ENCODE measurements at places on chromosomes 1 and 21.

DNA sequence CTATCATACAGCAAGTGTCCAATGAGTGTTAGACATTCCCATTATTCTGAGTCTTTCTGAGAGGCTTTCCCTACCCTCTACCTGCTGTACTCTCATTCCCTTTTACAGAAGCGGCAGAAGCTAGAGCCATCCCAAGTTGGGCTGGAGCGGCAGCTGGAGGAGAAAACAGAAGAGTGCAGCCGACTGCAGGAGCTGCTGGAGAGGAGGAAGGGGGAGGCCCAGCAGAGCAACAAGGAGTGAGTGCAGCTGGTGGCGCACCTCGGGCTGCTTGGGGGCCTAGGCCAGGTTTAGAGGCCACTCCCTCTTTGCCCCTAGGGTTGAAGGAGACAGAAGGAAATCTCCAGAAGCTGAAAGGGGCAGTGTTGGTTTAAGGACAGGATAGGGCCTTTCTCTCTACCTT lies 12.1 kb downstream of the CGN start:
- DNase-seq, result no peak

GRCh38 chr1:40703316-40703715 lies 11.8 kb downstream of the NFYC start:
- no peak for DNase-seq

DNA sequence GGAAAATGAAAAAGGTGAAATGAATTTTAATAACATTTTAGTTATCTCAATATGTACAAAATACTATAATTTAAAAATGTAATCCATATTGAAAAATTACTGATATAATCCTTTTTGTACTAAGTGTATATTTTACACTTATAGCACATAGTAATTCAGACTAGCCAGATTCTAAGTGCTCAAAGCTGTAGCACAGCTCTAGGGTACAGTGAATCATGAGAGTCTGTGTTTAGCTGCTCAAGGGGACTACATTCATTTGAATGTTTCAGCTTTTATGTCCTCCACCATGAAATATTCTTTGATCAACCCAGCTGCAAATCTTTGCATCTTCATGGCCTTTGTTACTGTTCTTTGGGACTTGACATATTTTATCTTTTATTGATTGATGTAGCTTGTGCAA lies 15.7 kb downstream of the CD53 start:
- no peak for DNase-seq

DNA sequence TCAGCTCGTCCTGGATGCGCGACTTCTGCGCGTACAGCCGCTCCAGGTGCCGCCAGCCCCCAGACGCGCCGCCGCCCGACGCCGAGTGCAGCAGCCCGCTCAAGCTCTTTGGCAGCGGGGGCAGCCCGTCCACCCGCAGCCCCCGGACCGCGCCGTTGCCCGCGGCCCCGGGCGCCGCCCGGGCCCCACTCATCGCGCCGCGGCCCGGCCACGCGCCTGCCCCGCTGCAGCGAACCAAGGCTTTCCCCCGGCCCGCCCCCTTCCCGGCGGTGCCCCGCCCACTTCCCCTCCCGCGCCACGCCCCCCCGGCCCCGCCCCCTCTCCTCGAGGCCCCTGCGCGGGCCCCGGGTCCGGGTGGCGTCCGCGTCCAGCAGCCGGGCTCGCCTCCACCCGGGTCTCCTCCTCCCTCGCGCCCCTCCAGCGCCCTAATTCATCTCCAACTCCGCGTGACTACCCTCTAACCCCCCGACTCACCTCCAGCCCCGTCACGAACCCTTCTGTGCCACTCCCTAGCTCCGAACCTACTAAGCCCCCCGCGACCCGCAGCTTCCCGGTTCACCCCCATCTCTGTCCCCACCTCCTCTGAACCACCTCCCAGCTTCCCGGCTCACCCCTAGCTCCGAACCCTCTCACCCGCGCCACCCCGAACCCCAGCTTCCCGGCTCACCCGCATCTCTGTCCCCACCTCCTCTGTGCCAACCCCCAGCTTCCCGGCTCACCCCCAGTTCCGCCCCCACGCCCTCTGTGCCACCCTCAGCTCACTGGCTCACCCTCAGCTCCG lies at the start of gene FAM89A:
FAM89A (minus strand) TSS at position 236 of the 781 bp plus-strand sequence; CDS start at position 193, 43 bp downstream.
- DNase-seq, result peak; percentile 78

- no peak for DNase-seq
Measured at GRCh38 chr1:21511579-21512522, 2.6 kb downstream of the ALPL start.

DNA sequence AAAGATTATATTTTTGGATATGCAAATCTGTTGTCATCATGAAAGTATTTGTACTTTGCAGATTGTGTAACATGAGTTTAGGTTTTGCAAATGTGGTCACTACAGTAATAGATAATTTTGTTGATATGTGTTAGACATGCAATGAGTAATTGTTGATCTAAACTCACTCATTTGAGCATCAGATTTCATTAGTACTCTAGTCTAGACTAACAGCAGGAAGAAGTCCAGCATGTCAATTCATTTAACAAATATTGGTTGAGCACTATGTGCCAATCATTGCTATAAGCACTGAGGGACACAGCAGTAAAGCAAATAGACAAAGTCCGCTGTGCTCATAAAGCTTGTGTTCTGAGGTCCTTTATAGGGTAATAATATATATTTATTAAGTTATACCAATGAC lies 350.0 kb downstream of the USP25 start:
- no peak for DNase-seq

DNA sequence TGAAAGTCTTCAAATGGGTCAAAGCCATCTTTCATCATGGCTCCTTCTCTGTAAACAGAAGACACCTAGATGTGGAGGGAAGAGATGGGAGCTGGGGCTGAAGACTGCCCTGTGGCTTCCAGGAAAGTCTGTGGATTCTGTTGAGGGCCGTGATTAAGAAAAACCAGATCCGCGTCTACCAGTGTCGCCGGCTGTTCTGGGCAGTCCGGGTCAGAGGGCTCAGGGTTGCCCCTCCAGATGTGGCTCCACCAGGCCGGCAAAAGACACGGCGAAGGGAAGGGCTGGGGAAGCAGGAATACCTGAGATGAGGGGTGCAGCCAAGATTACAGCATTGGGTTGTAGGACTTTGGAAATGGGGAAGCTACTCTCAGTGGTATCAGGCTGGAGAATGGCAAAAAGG lies 162.6 kb downstream of the RHOU start:
- no peak for DNase-seq

DNA sequence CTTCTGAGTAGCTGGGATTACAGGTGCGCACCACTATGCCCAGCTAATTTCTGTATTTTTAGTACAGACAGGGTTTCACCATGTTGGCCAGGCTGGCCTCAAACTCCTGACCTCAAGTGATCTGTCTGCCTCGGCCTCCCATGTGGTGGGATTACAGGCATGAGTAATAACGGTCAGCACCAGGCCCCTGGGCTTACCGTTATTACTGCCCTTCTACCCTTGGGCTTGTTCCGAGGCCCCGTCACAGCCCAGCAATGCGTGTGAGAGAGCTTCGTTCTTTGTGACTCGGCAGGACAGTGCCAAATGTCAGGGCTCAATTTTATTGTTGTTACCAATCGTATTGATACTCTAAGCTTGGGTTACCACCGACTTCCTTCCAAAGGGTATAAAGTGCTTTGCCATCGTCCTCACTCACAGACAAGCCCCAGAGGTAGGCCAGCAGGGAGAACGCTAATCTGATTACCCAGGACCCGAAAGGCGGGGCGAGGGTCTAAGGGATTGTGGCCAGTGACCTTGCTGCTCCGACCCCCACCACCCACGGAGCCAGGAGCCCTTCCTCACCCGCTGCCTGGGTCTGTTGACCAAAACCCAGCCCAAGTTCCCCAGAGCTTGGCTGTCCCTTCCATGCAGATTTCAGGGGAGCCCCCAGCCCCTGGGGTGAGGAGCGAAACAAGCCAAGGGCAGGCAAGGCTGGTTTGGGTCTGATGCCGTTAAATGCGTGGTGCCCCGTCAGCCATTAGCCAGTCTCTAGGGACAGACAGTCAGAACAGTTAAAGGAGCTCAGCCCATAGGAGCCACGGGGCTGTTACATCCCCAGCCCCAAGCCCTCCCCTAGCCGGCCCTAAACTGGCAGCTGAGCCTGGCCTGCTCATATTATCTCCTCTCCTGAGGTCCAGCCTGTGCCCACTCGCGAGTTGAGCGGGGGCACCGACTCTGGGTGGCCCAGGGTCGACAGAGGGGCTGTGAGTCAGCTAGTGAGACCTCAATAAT lies 54.9 kb upstream of the CASZ1 start:
- DNase-seq, result no peak

Measured in CD4-positive, alpha-beta T cell treated with Interleukin-12 subunit alpha and Interleukin-12 subunit beta, for 1 hour (primary cell).